NCI-H1930 (cell line): ENCODE measurements at places on chromosomes 5 and 9.
A peak's percentile ranks its signal among the peaks of the same experiment; 100 is the strongest.

DNA sequence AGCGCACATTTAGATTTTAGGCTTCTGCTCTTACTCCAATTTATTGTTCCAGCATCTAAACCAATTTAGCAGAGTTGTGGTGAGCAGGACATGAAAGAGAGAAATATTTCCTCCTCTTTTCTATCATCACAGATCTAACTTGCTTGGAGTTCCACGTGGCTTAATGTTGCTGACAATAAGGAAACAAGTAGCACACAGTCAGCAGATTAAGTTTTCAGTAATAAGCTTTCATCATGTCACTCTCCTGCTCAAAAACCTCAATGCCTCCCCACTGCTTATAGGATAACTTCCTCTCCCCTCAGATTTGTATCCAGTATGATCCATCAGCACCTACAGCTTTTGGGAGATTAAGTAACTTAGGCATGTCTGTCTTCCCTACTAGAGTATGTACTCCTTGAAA is 10.4 kb upstream of the SSBP2 start:
- no peak for DNase-seq

GRCh38 chr5:15021266-15022046 is 149.9 kb upstream of the ANKH start:
- no peak for DNase-seq

DNA sequence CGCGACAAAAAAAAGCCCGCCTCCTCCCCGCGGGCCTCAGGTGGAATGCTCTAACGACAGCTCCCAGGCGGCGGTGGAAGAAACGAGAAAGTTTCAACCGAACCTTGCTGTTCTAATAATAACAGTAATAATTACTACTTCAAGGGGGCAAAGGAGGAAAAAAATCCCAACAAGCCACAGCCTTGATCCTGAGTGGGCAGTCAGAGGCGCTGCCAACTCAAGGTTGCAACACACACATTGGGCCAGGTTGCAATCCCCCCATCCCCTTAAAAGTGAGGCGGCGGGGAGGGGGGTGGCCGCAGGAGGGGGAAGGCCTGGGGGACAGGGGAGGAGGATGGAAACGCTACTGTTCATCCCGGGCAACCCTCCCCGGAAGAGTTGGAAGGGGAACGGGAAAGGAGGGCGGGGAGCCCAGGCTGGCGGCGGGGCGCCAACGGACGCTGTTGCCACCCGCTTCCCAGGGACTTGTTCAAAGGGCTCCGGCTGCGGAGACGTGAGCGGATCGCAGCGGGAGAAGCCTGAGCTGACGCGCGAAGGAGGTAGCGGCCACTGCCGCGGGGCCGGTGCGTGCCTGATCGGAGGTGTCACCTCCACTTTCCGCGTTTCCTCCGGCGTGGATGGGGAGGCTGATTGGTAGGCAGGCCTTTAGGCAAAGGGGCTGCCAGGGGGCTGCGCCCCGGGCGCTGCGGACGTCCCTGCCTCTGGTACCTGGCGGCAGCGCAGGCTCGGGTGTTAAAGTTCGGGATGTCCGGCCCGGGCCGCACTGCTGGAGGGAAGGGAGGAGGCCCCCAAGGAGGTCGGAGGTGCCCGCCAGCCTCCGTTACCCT is 647 bp downstream of the SMARCA2 start:
- peak; percentile 34 for DNase-seq

DNA sequence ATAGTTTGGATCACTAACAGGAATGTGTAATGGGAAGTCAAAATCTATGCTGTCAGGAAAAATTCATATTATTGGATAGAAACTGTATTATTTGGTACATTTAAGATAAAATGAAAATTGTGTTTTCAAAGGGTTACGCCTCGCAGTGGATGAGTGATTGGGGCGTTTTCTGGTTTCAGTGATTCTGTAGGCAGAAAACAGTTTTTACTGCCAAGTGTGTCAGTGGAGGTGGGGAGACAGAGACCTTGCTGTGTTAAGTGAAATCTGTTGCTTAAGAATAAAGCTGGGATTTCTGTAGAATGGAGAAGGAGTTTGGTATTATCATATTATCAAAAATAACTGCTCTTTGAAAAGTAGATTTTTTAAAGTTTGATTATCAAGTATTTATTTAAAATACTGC is 69.7 kb downstream of the GHR start:
- DNase-seq: no peak

- DNase-seq: no peak
Measured at GRCh38 chr5:3564827-3565518, 30.7 kb upstream of the IRX1 start.
